Heart right ventricle (tissue), 16 donors: ENCODE measurements at places on chromosomes 11 and 22. TPM values are rescaled to one million over a fixed set of nuclear protein-coding genes. Genes with fewer than 3 reads are reported as not detected.

The MS4A12 gene
- polyA plus RNA-seq = not detected

DNA sequence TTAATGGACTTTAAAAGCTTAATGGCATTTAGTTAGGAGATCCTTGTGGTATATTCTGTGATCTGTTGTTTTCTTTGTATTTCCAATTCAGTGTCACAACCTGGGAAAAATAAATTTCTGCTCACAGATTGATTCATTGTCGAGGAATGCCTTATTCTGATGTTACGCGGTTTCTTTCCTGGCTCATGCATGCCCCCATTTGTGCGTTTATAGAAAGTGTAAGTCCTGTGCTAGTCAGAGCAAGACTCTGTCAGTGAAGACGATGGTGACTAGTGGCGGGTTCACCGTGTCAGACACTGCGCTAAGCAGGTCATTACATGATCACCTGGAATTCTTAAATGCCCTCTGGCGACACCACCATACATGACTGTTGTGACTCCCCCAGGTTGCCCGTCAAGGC lies 169.4 kb downstream of the TBC1D22A start:
- H3K27ac ChIP-seq = no peak overlapping the region
- no peak for DNase-seq
- peaks cover 7% of the 10 kb centered on the region for H3K4me1 ChIP-seq
- no peaks in the 10 kb centered on the region for H3K27me3 ChIP-seq
- H3K4me3 ChIP-seq = no peak overlapping the region

GRCh38 chr11:47889714-47890441 lies 41.7 kb upstream of the NUP160 start:
- no peak for DNase-seq
- H3K27me3 ChIP-seq = no peaks in the 10 kb centered on the region
- peaks cover 25% of the 10 kb centered on the region for H3K4me1 ChIP-seq
- no peak overlapping the region for H3K4me3 ChIP-seq
- no peak overlapping the region for H3K27ac ChIP-seq

GRCh38 chr11:20840341-20840740 lies 171.0 kb downstream of the NELL1 start:
- DNase-seq = no peak
- H3K27me3 ChIP-seq = no peaks in the 10 kb centered on the region
- H3K4me3 ChIP-seq = no peak overlapping the region
- no peaks in the 10 kb centered on the region for H3K4me1 ChIP-seq
- no peaks in the 10 kb centered on the region for H3K36me3 ChIP-seq

The OR6T1 gene
- polyA plus RNA-seq = not detected

GRCh38 chr11:66419825-66420224 lies 1.0 kb upstream of the NPAS4 start:
- H3K36me3 ChIP-seq = no peaks in the 10 kb centered on the region
- no peak for DNase-seq
- H3K27me3 ChIP-seq = peaks cover 10% of the 10 kb centered on the region
- no peak overlapping the region for H3K4me3 ChIP-seq
- H3K4me1 ChIP-seq = peaks cover 26% of the 10 kb centered on the region

GRCh38 chr11:120097721-120098385 lies 40.1 kb downstream of the TRIM29 start:
- no peaks in the 10 kb centered on the region for H3K4me1 ChIP-seq
- no peak for DNase-seq
- no peaks in the 10 kb centered on the region for H3K27me3 ChIP-seq
- H3K27ac ChIP-seq = no peak overlapping the region

DNA sequence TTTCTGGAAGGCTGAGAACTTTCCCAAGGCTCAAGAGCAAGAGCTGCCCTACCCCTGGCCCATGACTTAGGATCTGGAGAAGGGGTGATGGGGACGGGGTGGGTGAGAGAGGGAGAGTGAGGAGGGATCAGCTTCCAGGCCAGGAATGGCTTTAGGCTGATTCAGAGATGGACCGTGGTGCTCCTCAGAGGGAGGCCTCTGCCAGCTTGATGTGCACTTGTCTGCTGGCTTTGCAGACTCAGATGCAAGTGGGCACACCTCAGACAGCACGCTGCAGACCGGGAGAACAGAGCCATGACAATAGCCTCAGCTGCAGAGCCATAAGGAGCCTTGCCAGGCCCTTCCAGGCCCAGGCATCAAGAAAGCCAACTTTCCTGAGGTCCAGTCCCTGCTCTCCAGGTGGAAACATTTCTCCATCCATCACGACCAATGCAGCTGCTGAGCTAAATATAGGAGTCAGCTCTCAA lies 41.3 kb downstream of the ALX4 start:
- H3K36me3 ChIP-seq = no peaks in the 10 kb centered on the region
- DNase-seq = no peak
- no peak overlapping the region for H3K4me3 ChIP-seq
- H3K27ac ChIP-seq = no peak overlapping the region

DNA sequence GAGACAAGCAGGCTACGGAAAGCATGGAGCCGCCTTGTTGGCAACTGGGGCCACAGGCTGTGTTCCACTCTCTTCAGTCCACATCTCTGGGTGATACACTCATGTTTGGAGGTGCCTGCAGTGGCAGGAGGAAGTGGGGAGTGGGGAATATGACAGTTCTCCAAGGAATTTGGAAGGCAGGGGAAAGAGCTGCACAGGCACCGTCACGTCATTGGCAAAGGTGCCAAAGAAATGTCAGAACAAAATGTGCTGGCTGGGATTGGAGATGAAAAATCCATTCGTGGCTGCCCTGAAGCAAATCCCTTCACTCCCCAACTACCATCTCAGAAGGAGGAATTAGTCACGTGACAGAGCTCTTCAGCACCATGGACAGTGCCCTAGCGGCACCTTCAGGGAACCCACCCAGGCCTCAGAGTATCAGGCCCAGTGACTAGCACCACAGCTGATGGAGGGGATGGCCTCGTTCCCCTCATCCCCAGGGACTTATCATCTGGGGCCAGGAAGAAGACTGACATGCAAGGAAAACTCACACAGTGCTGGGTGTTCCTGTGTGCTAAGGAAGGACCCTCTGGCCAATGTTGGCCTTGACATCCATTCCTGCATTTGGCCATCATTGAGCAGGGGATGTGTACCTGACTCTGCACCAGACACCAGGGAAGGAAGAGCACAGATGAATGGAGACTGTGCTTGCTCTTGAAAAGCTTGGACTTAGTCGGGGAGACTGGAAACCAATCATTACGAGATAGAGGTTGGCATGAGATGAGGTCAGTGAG lies 48.5 kb upstream of the PRDM11 start:
- no peaks in the 10 kb centered on the region for H3K36me3 ChIP-seq
- peak; percentile 61 for DNase-seq
- H3K27me3 ChIP-seq = no peaks in the 10 kb centered on the region
- peaks cover 12% of the 10 kb centered on the region for H3K4me1 ChIP-seq

- H3K4me3 ChIP-seq = peak overlapping the region; percentile 66
- no peaks in the 10 kb centered on the region for H3K36me3 ChIP-seq
- no peaks in the 10 kb centered on the region for H3K27me3 ChIP-seq
Measured at GRCh38 chr11:7019500-7020182, 505 bp downstream of the ZNF214 start.

- H3K27me3 ChIP-seq = peaks cover 5% of the 10 kb centered on the region
- DNase-seq = no peak
Measured at GRCh38 chr22:49710746-49711145, 116.9 kb downstream of the BRD1 start.

The P4HA3 gene
- 0.59 TPM for polyA plus RNA-seq

DNA sequence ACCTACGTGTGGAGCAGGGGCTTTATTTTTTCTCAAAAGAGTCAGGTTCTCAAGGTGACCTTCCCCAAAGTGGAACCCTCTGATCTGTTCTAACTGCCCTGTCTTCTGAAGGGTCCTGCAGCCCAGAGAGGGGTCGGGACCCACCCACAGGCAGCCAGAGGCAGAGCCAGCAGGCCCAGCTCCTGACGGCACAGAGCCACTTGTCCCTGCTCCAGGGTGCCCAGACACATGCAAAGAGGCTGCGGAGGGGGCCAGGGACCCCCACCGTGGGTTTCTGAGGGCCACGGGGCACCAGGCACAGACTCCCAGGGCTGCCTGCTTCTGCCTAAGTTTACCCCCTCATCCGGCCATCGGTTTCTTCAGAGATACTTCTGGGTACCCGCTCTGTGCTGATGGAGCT lies 37.1 kb downstream of the FLRT1 start:
- no peaks in the 10 kb centered on the region for H3K36me3 ChIP-seq
- no peak overlapping the region for H3K27ac ChIP-seq
- no peaks in the 10 kb centered on the region for H3K27me3 ChIP-seq
- DNase-seq = no peak

GRCh38 chr11:46391578-46392420 lies at the start of gene CHRM4:
Gene CHRM4, minus strand, starts transcription at chr11:46391776. Its CDS starts 5,219 bp downstream, at chr11:46386557.
- peak; percentile 31 for DNase-seq
- H3K27ac ChIP-seq = no peak within 1 kb of the TSS
- peak within 1 kb of the TSS; percentile 54 for H3K4me3 ChIP-seq
- peaks cover 30% of the 10 kb centered on the region for H3K4me1 ChIP-seq

- peaks cover 30% of the 10 kb centered on the region for H3K4me1 ChIP-seq
- H3K27me3 ChIP-seq = no peaks in the 10 kb centered on the region
- H3K4me3 ChIP-seq = no peak overlapping the region
- peak; percentile 65 for DNase-seq
Measured at GRCh38 chr22:31206896-31207687, 5.0 kb upstream of the LIMK2 start.

The OR2AT4 gene
- not detected for polyA plus RNA-seq

GRCh38 chr11:124315052-124315451 lies 1.3 kb upstream of the OR8D1 start:
- no peaks in the 10 kb centered on the region for H3K27me3 ChIP-seq
- no peak for DNase-seq
- H3K4me1 ChIP-seq = no peaks in the 10 kb centered on the region
- H3K27ac ChIP-seq = no peak overlapping the region
- no peaks in the 10 kb centered on the region for H3K36me3 ChIP-seq
- H3K4me3 ChIP-seq = no peak overlapping the region

The KRTAP5-2 gene
- polyA plus RNA-seq = not detected

GRCh38 chr22:46902436-46902835 lies 140.0 kb downstream of the TBC1D22A start:
- H3K4me1 ChIP-seq = no peaks in the 10 kb centered on the region
- H3K27ac ChIP-seq = no peak overlapping the region
- H3K36me3 ChIP-seq = no peaks in the 10 kb centered on the region
- no peaks in the 10 kb centered on the region for H3K27me3 ChIP-seq
- H3K4me3 ChIP-seq = no peak overlapping the region

DNA sequence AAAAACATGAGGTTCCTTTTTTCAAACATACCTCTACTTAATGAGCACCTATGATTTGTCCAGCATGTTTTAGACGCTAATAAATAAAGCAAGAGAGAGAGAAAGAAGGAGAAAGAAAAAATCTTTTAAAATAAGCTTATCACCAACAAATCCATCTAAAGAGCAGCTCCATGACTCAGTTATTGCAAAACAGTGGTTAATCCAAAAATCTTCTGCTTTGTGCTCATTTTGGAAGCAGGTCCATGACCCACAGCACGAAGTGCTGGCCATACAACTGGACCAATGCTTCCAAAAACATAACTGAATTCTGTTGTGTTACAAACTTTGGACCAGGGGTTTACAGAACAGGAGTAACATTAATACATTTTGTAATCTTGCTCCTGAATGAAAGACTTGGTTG lies 696.6 kb downstream of the KCNA4 start:
- no peak overlapping the region for H3K27ac ChIP-seq
- no peak for DNase-seq
- no peaks in the 10 kb centered on the region for H3K27me3 ChIP-seq
- H3K4me3 ChIP-seq = no peak overlapping the region
- H3K36me3 ChIP-seq = no peaks in the 10 kb centered on the region

GRCh38 chr11:112584672-112585071 lies 324.0 kb upstream of the PLET1 start:
- H3K27me3 ChIP-seq = no peaks in the 10 kb centered on the region
- peaks cover 14% of the 10 kb centered on the region for H3K4me1 ChIP-seq
- H3K4me3 ChIP-seq = no peak overlapping the region
- H3K36me3 ChIP-seq = no peaks in the 10 kb centered on the region
- no peak for DNase-seq

The DRICH1 gene
- 0.44 TPM for polyA plus RNA-seq

The OR51M1 gene
- not detected for polyA plus RNA-seq

- H3K4me3 ChIP-seq = no peak overlapping the region
- DNase-seq = no peak
- peaks cover 4% of the 10 kb centered on the region for H3K27me3 ChIP-seq
- no peaks in the 10 kb centered on the region for H3K36me3 ChIP-seq
- H3K27ac ChIP-seq = no peak overlapping the region
- H3K4me1 ChIP-seq = no peaks in the 10 kb centered on the region
Measured at GRCh38 chr11:1701091-1701807, 4.3 kb downstream of the KRTAP5-6 start.

DNA sequence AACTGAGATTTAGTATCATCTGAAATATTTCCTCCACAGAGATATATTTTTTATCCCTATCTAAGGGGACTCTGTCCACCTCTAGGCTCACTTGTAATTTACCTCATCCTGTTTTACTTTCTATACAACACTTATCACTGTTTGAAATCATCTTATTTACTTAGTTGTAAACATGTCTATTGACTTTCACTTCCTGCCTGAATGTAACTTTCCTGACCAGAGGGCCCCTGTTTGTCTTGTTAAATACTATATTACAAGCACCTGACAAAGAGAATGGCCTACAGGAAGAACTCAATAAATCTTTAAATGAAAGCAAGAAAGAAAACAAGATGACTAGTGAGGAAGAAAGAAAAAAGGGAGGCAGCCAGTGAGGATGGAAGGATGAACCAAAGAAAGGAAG lies 1727.5 kb downstream of the LRRC4C start:
- H3K27me3 ChIP-seq = no peaks in the 10 kb centered on the region
- no peaks in the 10 kb centered on the region for H3K4me1 ChIP-seq
- H3K27ac ChIP-seq = no peak overlapping the region
- H3K4me3 ChIP-seq = no peak overlapping the region
- DNase-seq = no peak
